ENCODE measurements at places on chromosomes 3 and 15. TPM values are rescaled to one million over a fixed set of nuclear protein-coding genes. Genes with fewer than 3 reads are reported as not detected.

Gene FBXO45
- 15.0 TPM for total RNA-seq

Gene ACSBG1
- total RNA-seq = 5.8 TPM

Gene TRIM69
- 9.9 TPM for total RNA-seq

Gene ABHD14A
- 3.8 TPM for total RNA-seq

Gene SRPRB
- total RNA-seq = 41.2 TPM

Gene SMAD6
- 10.4 TPM for total RNA-seq

Gene ONECUT1
- total RNA-seq = 33.8 TPM

Gene GOLGA8S
- total RNA-seq = 0.22 TPM

Gene NEK10
- 1.4 TPM for total RNA-seq

Gene HEXA
- total RNA-seq = 48.1 TPM

Gene B3GNT5
- 7.7 TPM for total RNA-seq

Gene IGSF11
- total RNA-seq = 1.7 TPM

Gene MORC1
- total RNA-seq = not detected

Gene REC114
- not detected for total RNA-seq

Gene GABRG3
- 0.72 TPM for total RNA-seq

Gene SCN11A
- 0.27 TPM for total RNA-seq

Gene ZNF501
- total RNA-seq = 8.8 TPM

Gene RTP3
- total RNA-seq = not detected

Gene NANOGP8
- 2.1 TPM for total RNA-seq

Gene OXSR1
- 49.4 TPM for total RNA-seq

Gene SMCO1
- total RNA-seq = not detected

Gene ACTC1
- total RNA-seq = 11.4 TPM

Gene HEMK1
- 20.9 TPM for total RNA-seq

Gene TMEM207
- total RNA-seq = not detected

Gene UBA3
- 75.9 TPM for total RNA-seq

Gene TRAT1
- not detected for total RNA-seq

Gene DENND4A
- 5.7 TPM for total RNA-seq

Gene KBTBD12
- total RNA-seq = 0.22 TPM

Gene AGBL1
- total RNA-seq = not detected
